ENCODE measurements at places on chromosomes 12 and 14.

GRCh38 chr14:22008766-22009165, 335.1 kb upstream of the OR4E1 start:
- no peak for DNase-seq

- DNase-seq: no peak
Measured at GRCh38 chr12:69566603-69567002, 18.7 kb upstream of the CCT2 start.

DNA sequence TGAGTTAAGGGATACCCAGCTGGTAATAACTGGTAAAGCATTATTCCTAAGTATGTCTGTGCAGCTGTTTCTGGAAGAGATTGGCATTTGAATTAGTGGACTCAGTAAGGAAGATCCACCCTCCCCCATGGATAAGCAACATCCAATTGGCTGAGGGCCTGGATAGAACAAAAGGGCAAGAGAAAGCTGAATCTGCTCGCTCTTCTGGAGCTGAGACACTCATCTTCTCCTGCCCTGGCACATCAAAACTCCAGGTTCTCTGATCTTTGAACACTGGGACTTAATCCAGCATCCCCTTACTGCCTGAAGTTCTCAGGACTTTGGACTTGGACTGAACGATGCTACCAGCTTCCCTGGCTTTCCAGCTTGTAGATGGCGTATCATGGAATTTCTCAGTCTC, 63.1 kb upstream of the CNOT2 start:
- no peak for DNase-seq

GRCh38 chr12:26239122-26239851, 43.9 kb downstream of the SSPN start:
- no peak for DNase-seq

GRCh38 chr14:65549429-65549828, 136.9 kb downstream of the FUT8 start:
- no peak for DNase-seq

DNA sequence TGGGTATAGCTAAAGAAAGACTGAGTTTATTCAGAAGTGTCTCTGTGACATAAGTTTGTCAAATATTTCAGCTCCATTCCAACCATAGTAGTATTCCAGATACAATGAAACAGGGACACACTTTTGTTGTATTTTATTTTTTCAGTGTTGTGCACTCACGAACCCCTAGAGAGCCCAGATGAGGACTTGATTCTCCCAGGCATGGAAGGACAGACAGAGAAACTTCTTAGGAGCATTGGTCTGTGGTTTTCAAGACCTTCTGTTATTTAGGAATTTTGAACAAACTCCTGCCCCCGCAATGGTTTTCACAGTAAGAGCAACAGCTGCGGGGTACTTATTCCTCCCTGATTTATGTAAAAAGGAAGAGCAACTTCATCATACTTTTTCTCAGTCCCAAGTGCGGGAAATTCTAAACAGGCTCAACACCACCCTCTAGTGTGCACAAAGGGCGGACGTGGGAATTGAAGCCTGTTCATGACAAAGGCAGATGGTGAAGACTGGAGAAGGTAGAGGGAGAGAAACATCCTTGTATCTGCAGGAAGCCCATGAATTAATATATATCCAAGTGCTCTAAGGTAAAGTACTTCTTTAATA, 147.6 kb downstream of the PAH start:
- no peak for DNase-seq

- no peak for DNase-seq
Measured at GRCh38 chr12:39966721-39967120, 139.2 kb downstream of the SLC2A13 start.

GRCh38 chr14:64112867-64113678, 181.1 kb downstream of the ESR2 start:
- peak; percentile 85 for DNase-seq

GRCh38 chr14:72925171-72925759, 999 bp upstream of the DCAF4 start:
- peak; percentile 57 for DNase-seq

DNA sequence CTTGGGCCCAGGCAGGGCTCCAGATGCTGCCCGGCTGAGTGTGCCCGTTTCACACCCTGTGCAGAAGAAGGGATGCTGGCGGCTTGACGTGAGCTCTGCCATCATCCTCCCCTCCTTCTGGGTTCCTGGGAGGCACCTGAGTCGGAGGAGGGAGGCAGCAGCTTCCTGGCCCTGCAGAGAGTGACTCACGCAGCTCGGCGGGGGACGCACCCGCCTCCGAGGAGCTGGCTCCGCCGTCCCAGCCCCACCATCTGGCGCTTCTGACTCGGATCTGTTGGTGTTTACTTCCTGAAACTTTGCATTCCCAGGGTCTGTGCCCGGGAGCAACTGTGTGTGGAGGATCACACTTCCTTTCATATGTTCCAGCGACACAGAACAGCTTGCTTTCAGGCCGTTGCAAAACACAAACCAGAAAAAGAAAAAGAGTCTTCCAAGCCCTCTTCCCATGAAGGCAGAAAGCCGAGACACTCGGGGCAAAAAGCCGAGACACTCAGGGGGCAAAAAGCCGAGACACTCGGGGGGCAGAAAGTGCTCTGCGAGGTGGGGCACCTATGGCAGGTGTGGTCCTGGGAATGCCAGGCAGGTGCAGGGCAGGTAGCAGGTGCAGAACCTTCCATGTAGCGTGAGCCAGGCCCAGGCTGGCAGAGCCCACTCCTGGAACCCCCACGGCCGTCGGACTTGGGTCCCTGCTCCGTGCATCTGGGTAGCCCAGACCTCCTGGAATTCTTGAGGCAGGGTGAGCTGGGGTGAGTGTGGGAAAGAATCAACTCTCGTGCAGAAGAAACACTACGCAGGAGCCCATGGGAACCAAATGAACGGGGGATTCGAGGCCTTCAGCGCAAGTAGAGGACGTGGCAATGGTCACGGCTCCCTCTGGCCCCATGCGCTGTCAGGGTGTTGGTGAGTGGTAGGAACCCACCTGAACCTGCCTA, 27.6 kb upstream of the GALNT9 start:
- peak; percentile 50 for DNase-seq

DNA sequence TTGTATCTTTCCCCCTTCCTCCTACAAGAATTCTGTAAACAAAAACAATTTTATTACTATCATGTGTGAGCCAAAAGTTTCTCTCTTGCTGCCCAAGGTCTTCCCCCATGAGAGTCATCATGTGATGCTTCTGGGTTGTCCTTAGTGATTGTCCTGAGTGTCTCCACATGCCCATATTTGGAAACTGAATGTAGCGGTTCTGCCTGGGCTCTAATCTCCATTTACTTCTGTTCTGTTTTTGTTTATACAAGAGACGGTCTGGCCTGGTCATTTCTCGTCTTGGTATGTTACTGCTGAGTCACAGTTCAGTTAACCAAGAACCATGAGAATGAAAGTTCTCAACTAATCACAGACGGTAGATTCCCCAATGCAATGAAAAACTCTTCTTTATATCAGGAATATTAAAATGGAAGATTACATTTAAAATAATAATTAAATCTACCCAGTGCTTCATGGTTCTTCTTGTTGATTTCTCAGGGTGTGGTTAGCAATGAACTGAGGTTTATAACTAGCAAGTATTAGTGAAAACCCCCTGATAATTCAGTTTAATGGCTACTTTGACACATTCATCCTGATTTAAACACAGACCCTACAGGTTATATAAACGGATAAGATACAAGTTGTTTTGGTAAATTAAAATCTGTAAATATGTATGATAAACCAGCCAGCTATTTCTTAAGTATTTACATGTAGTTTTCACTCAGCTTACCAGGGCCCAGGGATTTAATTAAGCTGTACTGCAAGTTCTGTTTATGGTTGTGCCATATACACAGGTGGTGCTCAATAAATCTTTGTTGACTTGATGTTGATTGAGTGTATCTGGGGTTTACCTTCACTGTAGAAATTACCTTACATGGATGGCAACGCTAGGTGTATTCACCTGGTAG, 81.1 kb downstream of the PELI2 start:
- DNase-seq: no peak

DNA sequence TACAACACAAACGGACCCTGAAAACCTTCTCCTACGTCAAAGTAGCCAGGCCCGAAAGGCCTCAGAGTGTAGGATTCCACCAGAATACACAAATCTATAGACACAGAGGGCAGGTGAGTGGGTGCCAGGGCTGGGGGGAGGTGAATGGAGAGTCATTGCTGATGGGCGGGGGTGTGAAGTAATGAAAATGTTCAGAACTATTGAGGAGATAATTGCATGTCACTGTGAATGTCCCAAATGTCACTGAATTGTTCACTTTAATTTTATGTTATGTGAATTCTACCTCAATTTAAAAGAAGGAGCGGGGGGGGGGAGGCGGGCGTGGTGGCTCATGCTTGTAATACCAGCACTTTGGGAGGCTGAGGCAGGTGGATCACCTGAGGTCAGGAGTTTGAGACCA, 36.0 kb downstream of the P2RX4 start:
- DNase-seq: peak; percentile 2

DNA sequence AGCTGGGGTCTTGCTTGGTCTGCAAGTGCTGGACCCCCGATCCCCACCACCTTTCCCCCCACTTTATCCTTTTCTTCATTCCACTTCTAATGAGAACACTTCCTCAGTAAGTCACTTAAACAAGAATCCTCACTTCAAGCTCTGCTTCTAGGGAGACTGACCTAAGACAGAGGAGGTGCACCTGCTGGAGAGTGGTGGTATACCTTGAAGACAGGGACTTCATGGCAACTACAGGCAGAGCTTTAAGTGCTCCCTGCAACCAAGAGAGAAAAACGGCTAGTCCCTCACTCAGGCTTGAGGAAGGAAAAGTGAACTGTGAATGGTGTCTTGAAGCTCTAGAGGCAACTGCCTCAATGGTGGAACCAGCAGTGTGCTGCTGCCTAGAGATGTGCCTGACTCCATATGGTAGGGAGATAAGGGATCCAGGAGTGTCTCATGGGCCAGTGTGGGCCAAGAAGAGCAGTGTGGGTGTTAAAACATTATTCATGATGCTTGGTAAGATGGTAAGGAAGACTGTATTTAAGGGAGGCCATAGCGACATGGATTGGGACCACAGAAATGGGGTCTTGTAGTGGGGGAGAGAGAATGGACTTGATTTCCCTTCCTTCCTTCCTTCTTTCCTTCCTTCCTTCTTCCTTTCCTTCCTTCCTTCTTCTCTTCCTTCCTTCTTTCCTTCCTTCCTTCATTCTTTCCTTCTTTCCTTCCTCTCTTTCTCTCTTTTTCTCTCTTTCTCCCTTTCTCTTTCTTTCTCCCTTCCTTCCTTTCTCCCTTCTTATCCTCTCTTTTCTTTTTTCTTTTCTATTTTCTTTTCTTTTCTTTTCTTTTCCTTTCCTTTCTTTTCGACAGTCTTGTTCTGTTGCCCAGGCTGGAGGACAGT, 96.2 kb upstream of the NAP1L1 start:
- no peak for DNase-seq

- no peak for DNase-seq
Measured at GRCh38 chr14:60064491-60065072, 27.1 kb upstream of the PCNX4 start.

DNA sequence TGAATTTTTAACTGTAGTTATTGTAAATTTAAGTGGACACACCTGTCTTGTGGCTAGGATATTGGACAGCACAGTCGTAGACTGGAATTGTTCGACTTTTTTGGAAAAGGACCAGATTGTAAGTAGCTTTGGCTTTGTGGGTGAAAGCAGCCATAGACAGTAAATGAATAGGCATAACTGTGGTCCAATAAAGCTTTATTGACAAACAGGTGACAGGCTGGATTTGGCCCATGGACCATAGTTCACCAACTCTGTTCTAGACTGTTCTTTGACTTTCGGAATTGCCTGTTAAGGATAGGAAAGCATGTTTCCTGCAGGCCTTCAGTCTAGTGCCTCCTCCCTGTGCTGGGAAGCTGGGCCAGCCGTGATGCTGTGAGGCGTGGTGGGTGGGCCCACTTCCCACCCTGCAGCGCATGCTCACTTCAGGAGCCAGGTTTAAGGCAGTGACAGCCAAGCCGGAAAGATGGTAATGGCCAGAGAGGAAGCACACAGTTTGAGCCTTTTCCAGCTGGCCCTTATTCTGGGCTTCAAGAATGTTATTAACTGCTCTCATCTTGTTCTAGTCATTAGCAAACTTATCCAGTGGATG, 51.8 kb downstream of the PPP2R5C start:
- peak; percentile 36 for DNase-seq

Measured in mucosa of descending colon (tissue), 3 donors.